ENCODE measurements at places on chromosomes 6 and 20.

GRCh38 chr20:47551222-47551621, 49.5 kb downstream of the NCOA3 start:
- no peak for DNase-seq

DNA sequence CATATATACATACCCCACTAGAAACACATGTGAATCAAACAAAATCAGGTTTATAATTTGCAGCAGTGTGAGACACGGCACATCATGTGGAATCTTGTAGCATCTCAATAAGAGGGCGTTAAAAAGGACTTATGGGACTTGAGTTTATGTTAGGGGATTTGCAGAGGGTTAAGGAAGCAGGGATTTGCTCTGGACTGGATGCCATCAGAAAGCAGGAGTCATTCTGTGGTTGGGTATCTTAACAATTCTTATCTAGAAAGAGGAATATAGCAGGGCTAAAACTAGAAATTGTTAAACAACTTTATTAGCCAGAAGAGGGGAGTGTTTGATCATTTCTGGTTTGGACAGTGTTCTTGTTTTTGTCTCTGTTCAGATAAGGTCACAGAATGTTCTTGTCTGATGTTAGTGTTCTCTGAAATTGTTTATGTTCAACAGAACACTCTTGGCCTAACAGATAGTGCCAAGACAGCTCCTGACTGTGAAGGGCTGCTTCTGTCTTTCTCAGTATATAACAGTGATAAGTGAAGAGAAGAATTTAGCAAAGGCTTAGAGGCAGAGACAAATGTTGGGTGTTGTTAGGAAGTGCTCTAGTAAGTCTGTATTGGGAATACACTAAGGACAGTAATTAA, 39.2 kb downstream of the LIN28B start:
- DNase-seq = no peak

GRCh38 chr20:52747845-52748284, 224.3 kb upstream of the TSHZ2 start:
- no peak for DNase-seq

DNA sequence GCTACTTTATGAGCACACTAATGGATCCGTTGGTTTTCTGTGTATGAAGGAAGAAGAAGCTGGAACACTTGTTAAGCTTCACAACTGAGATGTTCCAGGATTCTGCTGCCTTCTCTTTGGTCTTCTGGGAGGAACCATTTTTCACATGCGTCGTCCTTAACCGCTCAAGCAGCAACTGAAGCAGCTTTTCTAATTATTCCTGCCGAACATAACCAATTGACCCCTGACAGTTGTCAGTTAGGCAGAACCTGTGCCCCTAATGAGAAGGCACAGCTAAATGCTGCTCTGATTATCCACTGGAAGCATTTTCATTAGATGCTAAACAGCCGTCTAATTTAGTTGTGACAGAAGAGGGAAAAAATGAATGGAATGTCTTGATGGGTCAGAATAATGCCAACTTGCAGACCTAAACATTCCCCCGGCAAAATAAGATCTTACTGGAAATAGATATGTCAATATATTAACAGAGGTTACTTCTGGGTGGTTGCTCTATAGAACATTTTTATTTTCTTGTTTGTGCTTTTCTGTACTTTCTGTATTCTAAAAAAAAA, 85.0 kb upstream of the SMLR1 start:
- no peak for DNase-seq

DNA sequence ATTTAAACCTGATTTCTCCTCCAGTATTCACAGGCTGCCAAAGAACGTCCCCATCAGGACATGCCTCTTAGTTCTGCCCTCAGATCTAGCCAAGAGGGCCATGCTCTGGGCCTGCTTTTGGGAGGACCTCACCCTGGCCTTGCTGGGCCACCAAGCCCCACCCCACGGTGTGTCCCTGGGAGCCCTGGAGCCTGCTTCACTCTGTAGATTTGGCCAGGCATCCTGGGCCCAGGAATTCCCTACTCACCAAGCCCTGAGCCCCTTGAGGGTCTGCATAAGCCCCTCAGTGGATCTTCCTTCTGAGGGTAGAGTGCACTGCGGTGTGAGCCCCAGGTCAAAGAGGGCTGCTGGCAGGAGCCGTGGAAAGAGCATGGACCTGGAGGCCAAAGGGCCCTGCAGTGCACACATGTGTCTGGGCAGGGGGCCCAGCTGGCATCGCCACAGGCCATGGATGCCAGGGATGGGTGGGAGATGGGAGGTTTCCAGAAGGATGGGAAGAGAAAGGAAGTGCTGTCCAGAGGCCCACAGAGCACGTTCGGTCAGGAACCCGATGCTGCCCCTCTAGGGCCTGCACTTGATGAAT, 98.0 kb downstream of the DACT2 start:
- DNase-seq = no peak

GRCh38 chr20:62838128-62838891, 21.5 kb downstream of the COL9A3 start:
- DNase-seq = peak; percentile 44

- no peak for DNase-seq
Observed at GRCh38 chr6:64122712-64123375, 487.2 kb downstream of the PHF3 start.

GRCh38 chr6:32882879-32883250, 28.9 kb downstream of the PSMB9 start:
- no peak for DNase-seq

DNA sequence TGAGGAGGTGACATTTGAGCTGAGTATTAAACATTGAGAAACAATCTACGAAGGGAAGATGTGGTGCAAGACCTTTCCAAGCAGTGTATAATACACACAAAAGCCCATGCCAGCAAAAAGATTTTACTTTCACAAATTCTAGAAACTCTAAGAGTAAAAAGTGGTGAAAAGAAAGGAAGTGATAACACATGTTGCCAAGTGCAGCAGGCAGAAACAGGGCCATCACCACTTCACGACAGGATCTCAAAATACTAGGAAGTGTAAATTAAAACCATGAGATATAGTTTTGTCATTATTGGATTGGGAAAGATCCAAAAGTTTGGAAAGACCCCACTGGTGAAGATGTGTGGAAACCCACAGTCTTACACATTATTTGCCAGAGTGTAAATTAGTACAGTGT, 1.7 kb upstream of the ENTPD6 start:
- DNase-seq = no peak

DNA sequence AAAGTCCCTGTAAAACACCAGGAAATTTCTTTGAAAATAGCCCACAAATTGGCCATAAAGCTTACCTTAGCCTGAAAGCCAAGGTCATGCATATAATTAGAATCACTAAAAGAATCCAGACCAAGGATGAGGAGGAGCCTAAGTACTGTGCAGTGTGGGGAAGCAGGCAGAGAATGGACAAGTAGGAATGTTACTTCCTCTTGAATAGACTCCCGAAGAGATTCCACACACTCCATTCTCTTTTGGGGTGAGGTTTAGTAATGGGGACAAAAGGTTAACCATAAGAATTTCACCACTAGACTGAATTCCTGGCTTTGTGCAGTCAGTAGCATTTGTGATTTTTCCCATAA, 27.5 kb upstream of the MARCKS start:
- DNase-seq = no peak

- no peak for DNase-seq
Observed at GRCh38 chr20:25315418-25316210, 67.7 kb downstream of the PYGB start.

DNA sequence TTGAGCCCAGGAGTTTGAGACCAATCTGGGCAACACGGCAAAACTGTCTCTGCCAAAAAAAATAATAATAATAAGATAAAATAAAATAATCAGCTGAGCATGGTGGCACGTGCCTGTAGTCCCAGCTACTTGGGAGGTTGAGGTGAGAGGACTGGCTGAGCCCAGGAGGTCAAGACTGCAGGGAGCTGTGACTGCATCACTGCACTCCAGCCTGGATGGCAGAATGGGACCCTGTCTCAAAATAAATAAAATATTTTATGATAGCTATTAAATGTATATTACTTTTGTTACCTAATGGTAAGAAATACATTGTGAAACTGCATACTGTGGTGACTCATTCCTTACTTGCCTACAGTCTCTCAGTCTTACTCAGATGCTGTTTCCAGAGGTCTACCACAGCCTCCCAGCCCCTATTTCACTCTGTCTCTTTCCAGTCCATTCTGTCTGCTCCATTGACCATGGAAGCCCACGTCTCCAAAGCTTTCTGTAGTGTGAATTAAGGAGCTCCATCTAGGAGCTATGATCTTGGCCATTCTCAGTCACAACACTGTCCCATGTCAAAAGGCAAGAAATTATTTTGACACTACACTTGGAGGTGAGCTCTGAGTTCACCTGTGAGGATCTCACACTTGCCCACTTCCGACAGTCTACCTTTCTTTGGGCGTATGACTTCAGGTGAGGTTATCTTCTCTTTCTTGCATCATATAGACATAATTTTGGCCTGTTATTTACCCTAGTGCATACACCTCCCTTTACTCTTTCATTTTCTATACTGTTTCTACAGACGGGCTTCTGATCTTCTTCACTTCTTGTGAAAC, 22.4 kb upstream of the SNX9 start:
- DNase-seq = peak; percentile 70

GRCh38 chr6:28245206-28245941, 6.7 kb downstream of the ZKSCAN4 start:
- DNase-seq = no peak

GRCh38 chr20:53174454-53174853, 202.3 kb downstream of the TSHZ2 start:
- DNase-seq = no peak

GRCh38 chr20:52978851-52979250, 6.7 kb downstream of the TSHZ2 start:
- DNase-seq = no peak

DNA sequence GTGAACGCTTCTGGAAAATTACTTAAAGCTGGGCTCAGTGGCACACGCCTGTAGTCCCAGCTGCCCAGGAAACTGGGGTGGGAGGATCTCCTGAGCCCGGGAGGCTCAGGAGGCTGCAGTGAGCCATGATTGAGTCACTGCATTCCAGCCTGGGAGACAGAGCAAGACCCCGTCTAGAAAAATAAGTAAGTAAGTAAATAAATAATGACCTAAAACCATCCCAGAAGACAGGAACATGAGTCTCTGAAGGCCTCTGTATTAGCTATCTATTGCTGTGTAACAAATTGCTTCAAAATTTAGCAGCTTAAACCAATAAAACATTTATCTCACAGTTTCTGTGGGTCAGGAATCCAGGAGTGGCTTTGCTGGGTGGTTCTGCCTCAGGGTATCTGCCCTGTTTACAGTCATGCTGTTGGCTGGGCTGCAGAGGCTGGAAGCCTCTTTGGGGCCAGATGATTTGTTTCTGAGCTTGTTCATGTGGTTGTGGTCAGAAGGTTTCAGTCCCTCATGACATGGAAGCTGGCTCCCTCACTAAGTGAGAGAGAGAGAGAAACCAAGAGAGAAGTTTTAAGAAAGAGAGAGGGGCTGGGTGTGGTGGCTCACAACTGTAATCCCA, 48.4 kb upstream of the NCOA3 start:
- DNase-seq = peak; percentile 74

- DNase-seq = no peak
Observed at GRCh38 chr20:63737695-63737944, 1.2 kb downstream of the LIME1 start.

DNA sequence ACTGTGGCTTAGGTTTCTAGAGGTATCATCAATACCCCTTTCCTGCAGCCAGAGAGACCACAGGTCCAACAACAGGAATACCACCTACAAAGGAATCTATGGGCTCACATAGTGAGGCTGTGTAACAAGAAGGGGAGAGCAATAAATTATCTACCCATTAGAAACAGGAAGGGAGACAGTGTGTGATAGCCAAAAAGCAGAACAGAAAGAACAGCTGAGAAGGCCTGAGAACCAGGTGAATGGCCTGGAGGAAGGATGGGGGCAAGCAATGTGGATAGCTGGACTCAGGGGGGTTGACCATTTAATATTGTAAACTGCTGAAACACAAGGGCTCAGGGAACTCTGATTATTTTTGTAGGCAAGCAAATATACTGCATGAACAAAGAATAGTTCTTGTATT, 628.2 kb downstream of the COL12A1 start:
- no peak for DNase-seq

DNA sequence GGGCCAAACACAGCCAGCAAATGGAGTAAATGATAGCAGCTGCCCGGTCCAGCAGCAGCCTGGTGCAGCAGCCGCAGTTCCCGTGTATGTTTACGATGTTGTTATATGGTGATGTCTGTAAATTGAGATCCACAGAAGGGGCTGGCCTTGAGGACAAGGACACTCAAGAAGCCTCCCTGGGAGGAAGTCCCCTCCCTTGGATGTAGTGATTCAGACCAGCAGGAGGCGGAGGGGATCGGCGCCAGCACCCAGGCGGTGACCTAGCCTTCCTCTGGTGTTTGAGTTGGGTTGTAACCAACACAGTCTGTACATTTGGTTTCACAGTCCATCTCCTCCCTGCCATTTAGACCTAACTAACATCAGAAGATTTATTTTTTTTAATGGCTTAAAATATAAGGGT, 187.8 kb downstream of the SYNDIG1 start:
- no peak for DNase-seq

DNA sequence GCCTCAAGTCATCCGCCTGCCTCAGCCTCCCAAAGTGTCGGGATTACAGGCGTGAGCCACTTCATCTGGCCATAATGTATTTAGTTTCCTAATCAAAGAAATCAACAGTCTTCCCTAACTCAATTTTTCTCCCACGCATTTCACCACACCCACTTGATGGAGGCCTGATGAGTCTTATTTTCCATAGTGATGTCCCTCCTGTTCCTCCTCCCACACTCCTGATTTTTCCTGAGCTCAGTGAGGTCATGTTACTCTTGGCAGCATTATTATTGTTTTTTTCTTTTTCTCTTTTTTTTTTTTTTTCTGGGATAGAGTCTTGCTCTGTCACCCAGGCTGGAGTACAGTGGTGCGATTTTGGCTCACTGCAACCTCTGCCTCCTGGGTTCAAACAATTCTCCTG, 8.9 kb downstream of the ABRACL start:
- DNase-seq = no peak

DNA sequence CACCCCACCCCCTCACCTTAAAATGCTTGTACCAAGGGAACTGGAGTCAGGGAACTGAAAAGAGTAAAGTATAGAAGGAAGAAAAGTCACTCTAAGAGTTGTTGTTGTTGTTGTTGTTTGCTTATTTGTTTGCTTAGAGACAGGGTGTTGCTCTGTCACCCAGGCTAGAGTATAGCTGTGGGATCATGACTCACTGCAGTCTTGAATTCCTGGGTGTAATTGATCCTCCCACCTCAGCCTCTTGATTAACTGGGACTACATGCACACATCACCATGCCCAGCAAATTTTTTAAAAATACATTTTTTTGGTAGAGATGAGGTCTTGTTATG, 681.6 kb upstream of the GJE1 start:
- DNase-seq = no peak

- no peak for DNase-seq
Observed at GRCh38 chr6:25617997-25618396, 34.0 kb upstream of the SCGN start.

DNA sequence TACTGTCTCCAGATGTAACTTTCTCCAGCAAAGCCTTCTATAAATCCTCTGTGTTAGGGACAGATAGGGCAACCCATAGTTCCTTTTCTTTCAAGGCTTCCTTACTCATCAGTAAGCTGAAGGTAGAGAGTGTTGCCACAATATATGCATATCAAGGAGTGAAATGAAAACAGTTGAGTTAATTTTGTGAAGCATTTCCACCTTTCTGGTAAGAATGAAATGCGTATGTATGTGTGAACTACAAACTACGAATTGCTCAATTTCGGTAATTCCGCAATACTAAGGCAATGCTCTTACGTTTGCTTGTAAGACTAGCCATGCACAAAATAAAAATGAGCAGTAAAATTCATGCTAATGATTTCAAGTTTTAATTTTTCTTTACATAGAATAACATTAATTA, 61.2 kb upstream of the HBS1L start:
- DNase-seq = no peak

- no peak for DNase-seq
Observed at GRCh38 chr6:76681781-76682180, 609.3 kb upstream of the IMPG1 start.

GRCh38 chr20:58179083-58179431, 49.4 kb downstream of the ANKRD60 start:
- DNase-seq = no peak
